ENCODE measurements at places on chromosomes 2 and 18.
A peak's percentile ranks its signal among the peaks of the same experiment; 100 is the strongest.

- no peak overlapping the region for H3K27ac ChIP-seq
- H3K4me1 ChIP-seq, result peaks cover 7% of the 10 kb centered on the region
- H3K27me3 ChIP-seq, result no peaks in the 10 kb centered on the region
- no peaks in the 10 kb centered on the region for H3K36me3 ChIP-seq
- DNase-seq, result no peak
Observed at GRCh38 chr2:8312221-8312620, 369.6 kb upstream of the ID2 start.

- H3K27me3 ChIP-seq, result no peaks in the 10 kb centered on the region
- H3K27ac ChIP-seq, result no peak overlapping the region
- H3K36me3 ChIP-seq, result no peaks in the 10 kb centered on the region
- peaks cover 10% of the 10 kb centered on the region for H3K4me1 ChIP-seq
Observed at GRCh38 chr2:133532919-133533318, 35.3 kb downstream of the NCKAP5 start.

- no peaks in the 10 kb centered on the region for H3K27me3 ChIP-seq
- no peak for DNase-seq
- peaks cover 13% of the 10 kb centered on the region for H3K36me3 ChIP-seq
- H3K4me1 ChIP-seq, result peaks cover 9% of the 10 kb centered on the region
Observed at GRCh38 chr2:131034122-131035051, 58.9 kb downstream of the FAM168B start.

DNA sequence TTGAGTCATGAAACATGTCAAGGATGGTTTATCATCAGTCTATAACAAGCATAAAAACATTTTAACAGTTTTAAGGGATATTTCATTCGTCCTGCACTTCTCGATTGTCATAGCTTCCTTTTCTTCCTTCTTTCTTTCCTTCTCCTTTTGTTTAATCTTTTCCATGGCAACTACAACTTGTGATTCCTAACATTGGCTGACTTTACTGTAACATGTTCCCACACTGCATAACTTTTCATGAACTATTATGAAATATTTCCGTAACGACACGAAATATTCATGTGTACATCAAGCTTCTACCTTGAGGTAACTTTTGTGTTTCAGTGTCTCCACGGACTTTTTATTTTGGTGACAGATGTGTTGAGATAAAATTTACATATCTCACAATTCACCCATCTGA, 134.4 kb downstream of the ACTR3 start:
- H3K4me1 ChIP-seq, result no peaks in the 10 kb centered on the region
- no peak overlapping the region for H3K4me3 ChIP-seq
- no peak for DNase-seq

- no peak for DNase-seq
- H3K4me3 ChIP-seq, result no peak overlapping the region
- no peaks in the 10 kb centered on the region for H3K27me3 ChIP-seq
Observed at GRCh38 chr2:179966778-179967394, 40.2 kb downstream of the CWC22 start.

- peaks cover 6% of the 10 kb centered on the region for H3K36me3 ChIP-seq
- H3K4me3 ChIP-seq, result no peak overlapping the region
- H3K27me3 ChIP-seq, result no peaks in the 10 kb centered on the region
- DNase-seq, result no peak
Observed at GRCh38 chr18:55407191-55407590, 180.8 kb downstream of the TCF4 start.

GRCh38 chr2:120509213-120509815, 163.4 kb downstream of the INHBB start:
- H3K27ac ChIP-seq, result no peak overlapping the region
- no peak overlapping the region for H3K4me3 ChIP-seq
- DNase-seq, result no peak
- H3K4me1 ChIP-seq, result peaks cover 13% of the 10 kb centered on the region
- H3K27me3 ChIP-seq, result no peaks in the 10 kb centered on the region
- H3K36me3 ChIP-seq, result no peaks in the 10 kb centered on the region

DNA sequence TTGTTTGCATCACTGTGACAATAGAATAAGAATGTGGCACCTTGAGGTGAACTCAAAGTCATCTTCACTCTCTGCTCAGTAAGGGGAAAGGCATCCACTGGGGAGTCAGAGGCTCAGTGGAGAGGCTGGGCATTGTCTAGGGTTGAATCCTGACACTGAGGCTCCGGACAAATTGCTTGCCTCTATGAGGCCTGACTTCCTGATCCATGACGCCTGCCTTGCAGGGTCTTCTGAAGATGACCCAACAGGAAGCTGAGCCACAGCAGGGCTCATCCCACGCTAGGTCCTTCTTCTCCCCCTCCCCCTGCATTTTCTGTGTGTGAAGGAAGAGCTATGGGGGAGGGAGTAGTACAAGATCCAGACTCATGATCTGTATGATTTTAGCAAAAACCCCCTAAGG, 265.1 kb downstream of the SH3BP4 start:
- no peaks in the 10 kb centered on the region for H3K4me1 ChIP-seq
- no peak for DNase-seq
- peaks cover 50% of the 10 kb centered on the region for H3K27me3 ChIP-seq
- H3K36me3 ChIP-seq, result no peaks in the 10 kb centered on the region

- H3K27ac ChIP-seq, result no peak overlapping the region
- H3K4me3 ChIP-seq, result no peak overlapping the region
- DNase-seq, result no peak
- peaks cover 42% of the 10 kb centered on the region for H3K27me3 ChIP-seq
Observed at GRCh38 chr2:201900362-201900761, 94.0 kb downstream of the CDK15 start.

DNA sequence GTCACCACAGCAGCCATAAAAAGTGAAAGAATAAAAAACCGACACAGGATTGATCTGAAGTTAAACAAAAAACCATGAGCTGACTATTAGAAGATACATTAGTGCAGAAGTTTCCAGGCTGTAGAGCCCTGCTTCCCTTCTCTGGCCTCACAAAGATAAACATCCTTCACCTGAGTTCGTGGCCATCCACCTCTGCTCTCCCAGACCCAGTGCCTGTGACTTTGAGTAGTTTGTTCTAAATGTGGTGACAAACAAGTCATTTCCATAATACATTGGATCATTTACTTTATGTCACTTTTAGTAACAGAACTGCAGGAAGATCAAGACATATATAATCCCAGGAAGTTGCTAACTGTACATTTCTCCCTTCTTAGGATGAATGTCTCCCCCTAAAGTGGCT, 241.9 kb upstream of the MAP2 start:
- H3K4me3 ChIP-seq, result no peak overlapping the region
- H3K4me1 ChIP-seq, result no peaks in the 10 kb centered on the region
- H3K36me3 ChIP-seq, result no peaks in the 10 kb centered on the region
- no peaks in the 10 kb centered on the region for H3K27me3 ChIP-seq
- H3K27ac ChIP-seq, result no peak overlapping the region

DNA sequence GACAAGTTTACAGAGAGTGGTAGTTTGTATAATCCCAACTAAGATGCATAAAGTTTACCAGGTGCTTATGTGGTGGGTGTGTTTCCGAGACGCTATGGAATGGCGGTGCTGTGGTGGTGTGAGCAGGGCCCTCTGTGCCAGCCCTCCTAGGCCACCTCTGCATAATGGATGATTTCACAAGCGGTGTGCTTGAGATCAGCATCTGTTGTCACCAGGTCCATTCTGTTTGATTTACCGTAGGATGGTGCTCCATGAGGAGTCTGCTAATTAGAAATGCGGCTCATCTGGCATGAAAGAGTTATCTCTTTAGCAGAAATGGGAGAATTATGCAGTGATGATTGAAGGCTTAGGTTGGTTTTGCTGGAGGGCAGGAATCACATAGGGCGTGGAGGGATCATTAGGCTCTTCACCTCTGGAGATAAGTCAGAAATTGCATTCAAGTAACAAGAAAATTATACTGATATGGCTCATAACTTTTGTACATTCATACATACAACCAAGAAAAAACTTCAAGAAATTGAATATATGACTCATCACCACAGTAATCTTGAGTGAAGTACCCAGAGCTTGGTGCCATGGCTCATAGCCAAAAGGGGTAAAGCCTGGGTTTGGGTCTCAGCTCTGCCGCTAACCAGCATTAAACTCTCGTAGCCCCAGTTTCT, 41.4 kb downstream of the CRIM1 start:
- H3K27ac ChIP-seq, result no peak overlapping the region
- peaks cover 30% of the 10 kb centered on the region for H3K36me3 ChIP-seq
- peaks cover 20% of the 10 kb centered on the region for H3K4me1 ChIP-seq
- DNase-seq, result no peak
- no peaks in the 10 kb centered on the region for H3K27me3 ChIP-seq
- no peak overlapping the region for H3K4me3 ChIP-seq

DNA sequence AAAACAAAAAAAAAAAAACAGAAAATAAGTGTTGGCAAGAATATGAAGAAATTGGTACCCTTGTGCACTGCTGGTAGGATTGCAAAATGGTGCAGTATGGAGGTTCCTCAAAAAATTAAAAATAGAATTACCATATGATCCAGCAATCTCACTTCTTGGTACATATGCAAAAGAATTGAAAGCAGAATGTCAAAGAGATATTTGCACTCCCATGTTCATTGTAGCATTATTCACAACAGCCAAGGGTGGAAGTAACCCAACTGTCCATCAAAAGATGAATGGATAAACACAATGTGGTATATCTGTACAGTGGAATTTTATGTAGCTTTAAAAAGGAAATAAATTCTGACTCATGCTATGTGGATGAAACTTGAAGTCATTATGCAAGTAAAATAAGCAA, 72.8 kb upstream of the POU3F3 start:
- no peaks in the 10 kb centered on the region for H3K36me3 ChIP-seq
- peaks cover 1% of the 10 kb centered on the region for H3K27me3 ChIP-seq
- no peak overlapping the region for H3K4me3 ChIP-seq
- no peak overlapping the region for H3K27ac ChIP-seq
- DNase-seq, result no peak

DNA sequence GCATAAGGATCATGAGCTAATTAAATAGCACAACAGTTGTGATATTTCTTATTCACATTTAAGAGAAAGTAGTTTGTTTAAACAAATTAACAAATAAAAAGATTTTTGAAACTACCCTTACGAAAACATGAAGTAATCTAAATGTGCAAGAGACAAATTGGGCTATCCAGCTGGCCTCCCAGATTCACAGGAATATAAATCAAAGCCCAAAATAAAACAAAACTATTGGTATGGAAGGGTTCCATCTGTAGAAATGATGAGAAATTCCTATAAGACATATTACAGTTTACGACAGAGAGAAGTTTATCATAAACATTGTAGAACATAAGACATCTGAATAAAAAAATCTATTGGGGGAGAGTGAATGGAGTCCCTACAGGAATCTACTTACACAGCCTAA, 1125.1 kb downstream of the TDRD15 start:
- no peaks in the 10 kb centered on the region for H3K36me3 ChIP-seq
- H3K27me3 ChIP-seq, result no peaks in the 10 kb centered on the region
- H3K27ac ChIP-seq, result no peak overlapping the region
- DNase-seq, result no peak

DNA sequence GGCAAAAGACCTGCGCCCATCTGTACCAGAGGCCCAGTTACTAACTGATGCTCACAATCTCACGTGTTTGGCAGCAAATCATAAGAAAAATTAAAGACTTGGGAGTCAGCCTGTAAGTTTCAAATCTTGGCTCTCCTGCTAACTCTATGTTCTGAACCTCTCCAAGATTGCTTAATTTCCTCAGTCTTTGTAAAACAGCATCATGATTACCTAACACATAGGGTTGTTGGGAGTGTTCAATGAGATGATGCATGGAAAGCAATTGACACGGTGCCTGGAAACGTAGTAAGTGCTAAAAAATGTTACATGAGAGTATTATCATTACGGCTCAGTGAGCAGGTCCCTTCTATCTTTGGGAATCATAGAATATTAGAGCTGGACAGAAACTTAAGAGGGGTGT, 497.6 kb upstream of the TCF4 start:
- H3K27me3 ChIP-seq, result no peaks in the 10 kb centered on the region
- no peak overlapping the region for H3K27ac ChIP-seq
- DNase-seq, result peak; percentile 70
- no peak overlapping the region for H3K4me3 ChIP-seq
- H3K4me1 ChIP-seq, result peaks cover 15% of the 10 kb centered on the region

DNA sequence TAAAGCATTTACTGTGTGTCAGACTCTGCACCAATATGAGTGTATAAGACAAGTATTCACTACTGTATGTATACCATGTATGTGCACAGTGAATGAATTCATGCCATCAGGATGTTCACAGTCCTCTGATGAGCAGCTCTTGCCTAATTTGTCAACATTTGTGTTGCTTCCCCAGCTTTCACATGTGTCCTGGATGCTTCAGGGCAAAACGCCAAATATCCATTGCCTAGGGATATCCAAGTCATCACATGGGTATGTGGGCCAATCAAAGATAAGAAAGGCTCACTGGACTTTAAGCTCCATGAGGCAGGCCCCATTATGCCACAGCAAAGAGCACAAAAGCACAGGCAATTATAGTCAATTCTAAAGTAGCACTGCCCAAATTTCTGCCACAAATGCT, 134.2 kb upstream of the CHAC2 start:
- H3K27ac ChIP-seq, result no peak overlapping the region
- H3K4me1 ChIP-seq, result peaks cover 12% of the 10 kb centered on the region
- H3K36me3 ChIP-seq, result no peaks in the 10 kb centered on the region
- H3K4me3 ChIP-seq, result no peak overlapping the region

- H3K27me3 ChIP-seq, result no peaks in the 10 kb centered on the region
- peaks cover 1% of the 10 kb centered on the region for H3K4me1 ChIP-seq
- no peak for DNase-seq
- H3K27ac ChIP-seq, result no peak overlapping the region
- H3K4me3 ChIP-seq, result no peak overlapping the region
Observed at GRCh38 chr2:202400941-202401340, 24.8 kb downstream of the BMPR2 start.

- peak overlapping the region; percentile 31 for H3K4me3 ChIP-seq
- peaks cover 5% of the 10 kb centered on the region for H3K36me3 ChIP-seq
- peak; percentile 93 for DNase-seq
- H3K4me1 ChIP-seq, result peaks cover 30% of the 10 kb centered on the region
- peak overlapping the region; percentile 83 for H3K27ac ChIP-seq
- no peaks in the 10 kb centered on the region for H3K27me3 ChIP-seq
Observed at GRCh38 chr2:43018179-43019024, 208.0 kb downstream of the ZFP36L2 start.

DNA sequence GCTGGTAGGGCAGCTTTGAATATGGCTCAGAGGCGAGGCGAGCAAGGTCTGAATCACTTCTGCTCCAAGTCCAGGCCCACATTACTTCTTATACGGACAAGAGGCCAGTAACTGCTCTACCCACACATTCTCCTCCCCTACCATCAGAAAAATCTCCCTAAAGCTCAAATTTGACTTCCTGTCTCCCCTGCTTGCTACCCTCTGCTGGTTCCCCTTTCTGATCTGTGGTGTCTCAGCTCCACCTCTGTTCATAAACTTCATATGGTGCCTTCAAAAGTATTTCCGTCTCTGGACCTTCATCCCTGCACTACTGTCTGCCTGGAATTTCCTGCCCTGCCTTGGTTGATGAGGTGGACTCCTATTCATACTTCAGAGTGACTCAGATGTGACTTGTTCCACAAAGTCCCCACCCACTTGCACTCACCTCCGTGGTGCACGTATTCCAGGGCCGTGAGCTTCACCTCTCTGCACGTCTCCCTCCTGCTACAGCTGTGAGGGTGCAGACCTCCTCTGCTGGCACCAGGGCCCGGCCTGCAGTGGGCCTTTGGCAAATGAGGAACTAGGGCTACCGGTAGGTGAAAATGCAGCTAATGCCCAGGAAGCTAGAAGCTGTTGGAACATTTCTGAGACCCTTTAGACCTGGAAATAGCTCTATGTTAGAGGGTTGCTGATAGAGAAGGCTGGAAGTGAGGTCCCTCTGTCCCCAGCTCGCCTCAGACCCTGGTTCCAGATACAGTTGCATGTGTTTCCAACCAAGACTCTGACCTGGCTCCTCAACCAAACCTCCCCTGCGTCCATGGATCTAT, 24.6 kb upstream of the KCMF1 start:
- peaks cover 13% of the 10 kb centered on the region for H3K4me1 ChIP-seq
- no peaks in the 10 kb centered on the region for H3K27me3 ChIP-seq
- peak; percentile 85 for DNase-seq
- peaks cover 8% of the 10 kb centered on the region for H3K36me3 ChIP-seq
- peak overlapping the region; percentile 8 for H3K4me3 ChIP-seq
